Nucleus accumbens (tissue), 56 donors: ENCODE measurements at places on chromosomes 6 and 20.

- no peak for DNase-seq
Observed at GRCh38 chr6:39342692-39343395, 20.3 kb upstream of the KCNK16 start.

DNA sequence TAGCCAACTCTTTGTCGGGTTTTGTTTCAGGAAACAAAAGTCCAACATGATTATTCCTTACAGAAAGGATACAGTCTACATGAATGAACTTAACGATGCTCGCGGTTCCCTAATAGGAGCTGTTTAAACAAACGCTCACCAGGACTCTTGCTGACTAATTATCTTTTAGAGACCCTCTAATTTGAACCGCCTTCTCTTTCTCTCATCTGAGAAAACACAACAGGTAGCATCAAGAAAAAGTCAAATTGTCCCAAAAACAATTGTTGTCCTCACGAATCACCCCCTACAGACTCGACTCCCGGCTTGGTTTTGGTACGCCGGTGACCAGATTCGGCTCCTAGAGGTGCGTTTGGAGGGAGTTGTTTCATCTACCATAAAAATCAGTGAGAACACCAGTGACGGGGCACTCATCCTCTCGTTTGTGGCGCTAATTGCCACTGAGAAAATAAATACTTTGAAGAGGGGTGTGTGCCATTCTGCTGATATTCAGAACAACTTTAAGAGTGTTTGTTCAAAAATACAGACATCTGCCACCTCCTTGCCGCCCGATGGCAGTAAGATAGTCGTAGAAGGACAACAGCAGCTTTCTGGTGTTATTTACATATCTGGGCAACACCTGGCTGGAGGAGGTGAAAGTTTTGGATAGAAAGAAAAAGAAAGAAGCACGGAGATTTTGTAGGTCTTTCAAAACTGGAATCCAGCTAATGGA, 1.1 kb upstream of the SIM1 start:
- DNase-seq = no peak

GRCh38 chr6:51655517-51655916, 431.9 kb downstream of the PKHD1 start:
- no peak for DNase-seq

- DNase-seq = no peak
Observed at GRCh38 chr6:32375739-32376529, 4.2 kb upstream of the TSBP1 start.

GRCh38 chr20:23387118-23387443, 25.1 kb downstream of the GZF1 start:
- no peak for DNase-seq

GRCh38 chr6:89596056-89596455, 42.5 kb downstream of the LYRM2 start:
- no peak for DNase-seq

GRCh38 chr6:119297049-119297448, 52.5 kb downstream of the MAN1A1 start:
- no peak for DNase-seq

- no peak for DNase-seq
Observed at GRCh38 chr6:151869345-151869744, 61.9 kb downstream of the ESR1 start.

- no peak for DNase-seq
Observed at GRCh38 chr20:50843331-50844276, 48.7 kb downstream of the BCAS4 start.

- no peak for DNase-seq
Observed at GRCh38 chr6:96211341-96211740, 195.6 kb downstream of the FUT9 start.

GRCh38 chr6:83827050-83827449, 26.1 kb upstream of the RIPPLY2 start:
- no peak for DNase-seq

DNA sequence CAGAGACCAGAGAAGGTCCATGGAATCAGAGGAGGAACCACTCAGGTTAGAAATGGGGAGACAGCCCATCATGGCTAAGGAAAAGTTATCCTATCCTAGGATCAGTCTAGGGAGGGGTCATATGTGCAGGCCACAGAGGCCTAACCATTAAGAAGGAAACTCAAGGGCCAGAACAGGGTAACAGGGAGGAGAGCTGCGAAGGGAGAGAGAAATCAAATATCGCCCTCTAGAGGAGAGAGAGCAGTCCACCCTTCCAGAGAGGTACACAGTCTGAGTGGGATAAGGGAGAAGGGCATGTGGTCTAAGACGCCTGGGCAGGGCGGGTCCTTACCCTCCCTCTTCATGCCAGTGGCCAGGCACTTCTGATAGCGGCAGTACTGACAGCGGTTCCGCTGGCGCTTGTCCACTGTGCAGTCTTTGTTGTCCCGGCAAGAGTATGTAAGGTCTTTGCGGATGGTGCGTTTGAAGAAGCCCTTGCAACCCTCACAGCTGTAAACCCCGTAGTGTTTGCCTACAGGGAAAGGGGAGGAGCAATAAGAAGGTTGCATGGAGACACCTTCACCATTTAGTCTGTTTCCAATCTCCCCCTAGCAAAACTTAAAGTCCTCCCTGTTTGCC, 2.9 kb downstream of the RXRB start:
- DNase-seq = peak; percentile 12

- no peak for DNase-seq
Observed at GRCh38 chr6:53727748-53728147, 62.2 kb upstream of the KLHL31 start.

DNA sequence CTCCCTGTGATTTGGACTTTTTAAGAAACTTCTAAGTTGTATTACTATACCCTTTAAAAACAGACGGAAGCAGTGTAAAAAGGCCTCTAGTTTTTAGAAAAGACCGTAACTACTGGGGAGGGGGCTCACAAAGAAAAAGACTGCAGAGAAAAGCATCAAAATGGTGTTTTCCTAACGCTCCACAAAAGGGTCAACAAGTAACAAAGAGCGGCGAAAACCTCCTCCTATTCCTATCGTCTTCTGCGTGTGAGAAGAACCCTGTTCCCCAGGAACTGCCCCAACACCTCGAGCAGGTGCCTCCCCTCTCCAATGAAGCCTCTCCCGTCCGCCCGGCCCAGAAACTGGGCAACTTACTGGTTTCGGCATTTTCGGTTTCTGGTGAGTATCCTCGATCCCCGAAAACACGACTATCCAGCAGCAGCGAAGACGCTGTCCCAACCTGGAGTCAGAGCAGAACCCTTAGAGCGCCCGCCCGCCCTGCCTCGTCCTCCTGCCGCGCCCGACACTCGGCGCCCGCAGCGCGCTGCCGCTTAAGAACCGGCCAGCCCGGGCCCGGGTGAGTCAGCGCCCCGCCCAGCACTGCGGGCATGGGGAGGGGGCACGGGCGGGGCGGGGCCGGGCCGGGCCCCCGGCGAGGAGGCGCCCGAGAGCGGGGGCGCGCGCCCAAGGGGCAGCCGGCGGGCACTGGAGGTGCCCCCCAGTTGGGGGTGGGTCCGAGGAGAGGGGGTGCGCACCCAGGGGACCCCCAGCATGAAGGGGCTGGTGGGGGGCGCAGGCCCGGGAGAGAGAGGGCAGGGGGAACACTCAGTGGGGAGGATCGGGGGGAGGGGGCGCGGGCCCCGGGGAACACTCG, 1.2 kb downstream of the EZR start:
- DNase-seq = peak; percentile 23

DNA sequence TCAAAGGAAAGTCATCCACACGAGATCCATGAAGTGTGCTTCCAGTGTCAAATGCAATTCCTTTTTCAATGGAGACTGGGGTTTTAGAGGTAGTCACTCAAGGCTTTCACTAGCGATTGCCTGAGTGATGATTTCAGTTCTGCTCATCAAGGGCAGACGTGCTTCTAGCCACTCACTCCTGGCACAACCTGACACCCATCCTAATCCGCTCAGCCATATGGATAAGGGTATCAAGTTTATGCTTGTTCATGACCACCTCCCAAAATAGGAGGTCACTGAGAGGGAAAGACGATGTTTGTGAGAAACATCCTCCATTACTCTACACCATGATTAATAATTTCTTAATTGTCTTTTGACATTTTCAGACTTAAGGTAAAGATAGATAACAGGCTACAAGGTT, 91.3 kb upstream of the HEY2 start:
- no peak for DNase-seq

- DNase-seq = no peak
Observed at GRCh38 chr6:120556491-120556890, 777.8 kb downstream of the TBC1D32 start.

GRCh38 chr6:92024110-92024509, 1395.2 kb downstream of the EPHA7 start:
- no peak for DNase-seq

DNA sequence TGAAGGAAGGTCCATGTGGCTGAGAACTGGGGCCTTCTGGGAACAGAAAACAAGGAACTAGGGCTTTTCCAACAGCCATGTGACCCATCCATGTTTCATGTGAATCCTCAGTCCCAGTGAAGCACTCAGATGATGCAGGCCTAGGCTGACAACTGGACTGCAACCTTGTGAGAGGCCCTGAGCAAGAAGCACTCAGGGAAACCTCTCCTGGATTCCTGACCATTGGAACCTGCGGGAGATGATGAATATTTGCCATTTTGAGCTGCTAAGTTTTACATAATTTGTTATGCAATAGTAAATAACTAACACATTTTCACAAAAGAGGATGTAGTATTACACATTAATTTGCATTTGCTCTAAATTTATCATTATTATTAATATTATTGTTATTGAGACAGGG, 38.4 kb upstream of the HLA-G start:
- no peak for DNase-seq

GRCh38 chr6:127794405-127794804, 106.5 kb downstream of the THEMIS start:
- DNase-seq = no peak

GRCh38 chr6:169293196-169293595, 39.5 kb upstream of the THBS2 start:
- DNase-seq = no peak

- no peak for DNase-seq
Observed at GRCh38 chr6:18352001-18352400, 35.1 kb upstream of the RNF144B start.

DNA sequence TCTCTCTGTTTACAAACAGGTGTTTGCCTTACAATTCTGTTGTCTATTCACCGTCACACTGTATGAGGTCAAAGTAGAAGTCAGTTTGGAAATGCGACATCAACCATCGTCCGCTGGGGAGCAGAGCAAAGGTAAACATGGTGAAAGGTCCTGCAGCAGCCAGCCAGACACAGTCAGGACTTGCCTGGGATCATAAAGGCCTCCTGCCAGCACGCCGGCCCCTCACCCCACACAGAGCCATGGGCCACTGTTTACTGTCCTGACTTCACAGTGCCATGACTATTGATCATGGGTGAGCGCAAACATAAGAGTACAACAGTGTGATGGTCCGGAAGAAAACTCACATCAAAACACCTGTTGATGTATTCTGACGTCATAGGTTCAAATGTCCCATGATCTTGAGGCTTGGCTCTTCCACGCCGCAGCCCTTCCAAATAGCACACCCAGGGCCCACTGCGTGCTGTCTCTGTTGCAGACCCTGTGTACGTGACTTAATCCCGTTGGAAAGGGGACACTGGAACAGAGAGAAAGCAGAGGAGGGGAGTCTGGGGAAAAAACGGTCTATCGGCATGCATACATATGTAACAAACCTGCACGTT, 16.9 kb upstream of the PPP1R3G start:
- DNase-seq = no peak

DNA sequence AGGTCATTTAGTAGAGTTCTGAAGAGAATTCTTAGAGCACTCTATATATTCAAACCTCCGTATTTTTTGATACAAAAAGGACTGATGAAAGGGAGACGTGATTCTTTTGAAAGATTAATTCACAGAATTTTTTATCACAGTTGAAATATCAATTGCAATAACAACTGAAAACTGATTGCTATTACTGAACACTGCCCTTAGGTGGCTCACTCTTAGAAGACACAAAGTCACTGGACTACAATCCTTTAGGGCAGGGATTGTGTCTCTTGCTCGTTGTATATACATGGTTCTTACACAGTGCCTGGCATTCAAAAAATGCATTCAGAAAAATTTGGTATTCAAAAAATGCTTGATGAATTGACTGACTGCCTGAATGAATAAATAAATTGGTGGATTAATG, 17.1 kb upstream of the CALHM6 start:
- DNase-seq = no peak

DNA sequence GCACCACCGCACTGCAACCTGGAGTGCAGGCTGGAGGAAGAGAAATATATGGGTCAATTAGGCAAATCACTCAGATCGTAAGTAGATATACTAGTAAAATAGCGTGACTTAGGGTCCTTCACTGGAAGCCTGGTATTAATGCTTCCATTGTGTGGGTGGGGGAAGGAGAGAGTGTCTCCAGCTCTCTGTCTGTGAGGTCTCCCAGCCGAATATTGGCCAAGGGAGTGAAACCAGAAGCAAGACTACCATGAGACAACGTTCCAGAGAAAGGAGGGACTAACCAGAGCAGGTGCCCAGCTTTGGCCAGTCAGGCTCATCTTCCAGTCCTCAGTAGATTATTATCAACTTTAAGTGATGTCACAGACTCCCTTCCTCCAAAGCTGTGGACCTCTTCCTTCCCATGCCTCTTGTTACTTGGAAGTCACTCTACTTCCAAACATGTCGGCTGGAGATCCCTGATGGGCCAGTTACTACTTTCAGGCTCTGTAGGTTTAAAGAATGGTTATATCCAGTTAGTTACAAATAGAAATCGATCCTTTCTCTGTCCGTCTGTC, 28.8 kb downstream of the MTHFD1L start:
- DNase-seq = no peak

GRCh38 chr20:60715172-60715571, 536.9 kb upstream of the CDH4 start:
- DNase-seq = no peak

DNA sequence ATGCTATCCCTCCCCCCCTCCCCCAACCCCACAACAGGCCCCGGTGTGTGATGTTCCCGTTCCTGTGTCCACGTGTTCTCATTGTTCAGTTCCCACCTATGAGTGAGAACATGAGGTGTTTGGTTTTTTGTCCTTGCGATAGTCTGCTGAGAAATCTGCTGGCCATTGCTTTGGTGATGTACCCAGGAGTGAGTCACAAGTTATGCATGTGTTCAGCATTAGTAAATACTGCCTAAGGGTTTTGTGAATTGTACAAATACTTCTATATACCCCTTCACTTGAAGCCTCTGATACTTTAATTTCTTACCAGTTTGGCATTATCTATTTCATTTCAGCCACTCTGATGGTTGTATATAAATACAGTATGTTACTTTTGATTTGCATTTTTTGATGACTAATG, 711.3 kb upstream of the GJE1 start:
- no peak for DNase-seq

DNA sequence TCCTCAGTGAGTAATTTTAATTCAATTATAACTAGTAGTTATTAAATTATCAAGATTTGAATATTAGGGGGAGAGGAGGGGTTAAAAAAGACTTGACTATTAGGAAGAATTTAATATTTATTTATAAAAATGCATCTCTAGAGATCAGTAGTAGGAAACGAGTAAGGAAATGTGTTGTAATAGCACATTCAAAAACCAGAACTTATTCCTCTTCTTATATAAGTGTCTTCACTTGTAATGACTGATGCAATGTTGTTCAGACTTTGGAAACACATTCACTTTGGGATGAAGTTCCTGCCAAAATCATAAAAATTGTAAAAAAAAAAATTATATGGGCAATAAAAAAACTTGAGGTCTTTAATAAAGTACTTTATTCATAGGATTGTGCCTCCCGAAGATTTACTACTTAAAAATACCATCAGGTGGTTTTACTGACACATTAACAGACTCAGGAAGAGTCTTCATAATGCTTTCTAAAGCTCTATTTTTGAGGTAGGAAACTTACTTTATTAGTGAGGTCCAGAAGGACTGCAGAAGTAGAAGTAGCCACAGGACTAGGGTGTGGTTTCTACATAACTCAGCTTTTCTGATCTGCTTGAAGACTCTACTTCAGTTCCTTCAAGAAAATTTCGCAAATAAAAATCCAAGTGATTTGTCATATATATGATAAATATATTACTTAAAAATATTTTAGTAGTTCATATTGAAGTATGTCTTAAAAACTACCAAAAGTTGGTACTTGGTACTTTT, 59.8 kb downstream of the CCDC170 start:
- no peak for DNase-seq
